HL-60 (cell line): ENCODE measurements at places on chromosomes 7 and 10.

GRCh38 chr10:60714233-60714632 is 64.0 kb upstream of the CDK1 start:
- DNase-seq, result no peak

DNA sequence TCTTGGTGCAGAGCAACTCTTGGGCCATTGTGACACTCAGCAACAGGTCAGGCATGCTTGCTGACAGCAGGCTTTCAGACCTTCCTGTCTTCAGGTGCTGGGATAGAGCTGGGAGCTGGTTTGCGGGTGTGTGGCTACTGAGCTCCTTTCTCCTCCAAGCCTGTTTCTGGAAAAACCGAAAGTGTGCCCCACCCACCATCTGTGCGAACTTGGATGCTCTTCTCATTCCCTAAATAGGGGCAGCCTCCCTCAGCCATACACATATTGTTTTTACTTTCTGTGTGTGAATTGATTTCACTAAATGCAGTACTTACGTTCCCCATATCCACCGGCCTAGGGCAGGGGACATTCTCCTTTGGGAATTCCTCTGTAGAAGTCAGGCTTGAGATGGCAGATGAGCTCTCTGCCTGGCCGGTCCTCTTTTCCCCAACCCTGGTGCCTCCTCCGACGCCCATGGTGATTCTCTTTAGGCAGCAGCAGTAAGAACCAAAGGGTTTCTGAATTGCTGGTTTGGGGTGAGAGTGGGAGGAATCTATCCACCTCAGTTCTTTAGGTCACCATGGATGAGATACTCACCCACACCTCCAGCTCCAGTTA is 6.3 kb upstream of the NEUROG3 start:
- DNase-seq, result no peak

DNA sequence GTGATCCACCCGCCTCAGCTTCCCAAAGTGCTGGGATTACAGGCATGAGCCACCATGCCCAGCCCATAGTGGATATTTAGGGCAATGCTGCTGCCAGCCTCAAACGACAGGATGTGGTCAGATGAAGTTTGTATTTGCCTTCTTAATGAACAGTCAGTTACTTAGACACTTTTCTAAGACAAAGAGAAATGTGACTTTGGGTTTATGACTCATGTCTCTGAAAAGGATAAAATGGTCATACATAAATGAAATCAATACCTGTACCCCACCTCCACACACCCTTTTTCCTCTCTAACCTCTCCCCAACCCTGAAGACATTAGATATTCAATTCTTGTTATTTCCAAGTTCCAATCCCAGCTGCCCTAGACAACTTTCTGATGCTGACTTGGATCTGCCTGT is 109.3 kb upstream of the INSIG1 start:
- no peak for DNase-seq

DNA sequence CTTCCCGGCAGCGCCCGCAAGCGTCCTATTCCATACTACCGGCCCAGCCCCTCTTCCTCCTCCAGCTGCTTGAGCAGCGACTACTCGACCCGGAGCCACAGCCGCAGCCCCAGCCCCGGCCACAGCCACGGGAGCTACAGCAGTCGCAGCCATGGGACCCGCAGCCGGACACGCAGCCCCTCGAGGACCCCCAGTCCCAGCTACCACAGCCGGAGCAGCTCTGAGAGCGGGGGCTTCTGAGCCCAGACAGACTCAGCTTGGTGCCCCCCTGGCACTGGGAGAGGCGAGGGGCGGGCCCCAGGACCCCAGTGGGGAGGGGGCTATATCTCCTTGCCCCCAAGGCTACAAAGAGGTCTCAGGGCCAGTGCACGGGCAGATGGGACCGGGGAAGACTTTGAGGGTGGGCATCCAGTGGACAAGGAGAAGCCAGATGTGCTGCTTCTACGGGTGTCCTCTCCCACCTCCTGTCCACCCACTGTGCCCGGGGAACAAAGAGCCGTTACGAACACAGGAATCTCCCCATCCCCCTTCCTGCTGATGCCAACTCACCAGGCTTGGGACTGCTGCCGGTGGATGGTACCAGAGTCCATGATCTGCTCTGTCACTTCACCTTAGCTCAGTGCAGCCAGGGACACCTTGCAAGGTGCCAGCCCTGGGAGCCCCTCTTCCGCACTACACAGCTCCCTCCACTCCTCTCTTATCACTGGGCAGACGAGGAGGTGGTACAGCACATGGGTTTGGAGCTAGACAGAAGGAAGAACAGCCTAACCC is 16.7 kb upstream of the HSPB1 start:
- no peak for DNase-seq

DNA sequence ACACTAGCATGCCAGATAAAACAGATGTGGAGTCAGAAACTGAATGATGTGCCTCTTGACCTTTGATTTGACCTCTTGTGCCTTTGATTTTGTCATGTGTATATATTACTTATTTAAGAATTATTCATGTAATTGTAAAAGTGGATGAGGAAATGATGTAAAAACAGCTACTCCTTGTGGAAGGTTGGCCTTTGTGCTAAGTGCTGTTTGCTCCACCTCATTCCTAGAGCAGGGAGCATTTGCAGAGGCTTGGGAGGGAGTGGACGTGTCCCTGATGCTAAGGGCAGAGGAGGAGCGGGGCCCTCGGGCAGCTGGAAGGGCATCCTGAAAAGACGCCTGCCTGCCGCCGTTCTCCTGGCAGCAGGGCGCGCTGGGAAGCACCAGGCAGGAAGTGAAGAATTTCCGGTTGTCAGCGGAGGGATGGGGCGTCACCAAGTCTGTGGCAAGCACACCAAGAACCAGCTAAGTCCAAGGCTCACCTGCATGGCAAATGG is 197.6 kb upstream of the ZNF32 start:
- peak; percentile 22 for DNase-seq

GRCh38 chr7:47473499-47474210 is 108.3 kb downstream of the TNS3 start:
- peak; percentile 9 for DNase-seq

DNA sequence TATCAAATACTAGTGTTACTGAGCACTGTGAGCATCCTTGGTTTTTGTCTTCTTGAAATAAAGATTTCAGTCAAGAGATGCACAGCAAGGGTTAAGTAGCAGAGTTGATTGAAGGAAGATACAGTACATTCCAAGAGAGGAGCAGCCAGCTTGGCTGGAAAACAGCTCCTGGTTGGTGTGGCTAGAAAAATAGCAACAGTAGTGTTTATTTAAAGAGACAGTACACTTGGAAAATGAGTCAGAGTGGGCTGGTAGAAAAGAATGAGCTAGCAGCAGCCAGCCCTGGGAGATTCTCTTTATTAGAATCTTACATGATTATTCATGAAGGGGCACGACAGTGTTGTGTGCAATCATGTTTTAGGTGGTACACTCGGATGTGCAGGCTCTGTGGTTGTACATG is 1016.4 kb upstream of the SORCS1 start:
- no peak for DNase-seq

GRCh38 chr10:94315975-94316464 is 46.7 kb downstream of the NOC3L start:
- DNase-seq, result no peak

GRCh38 chr10:103476046-103476768 is 2.8 kb downstream of the CALHM3 start:
- peak; percentile 16 for DNase-seq

- DNase-seq, result no peak
Observed at GRCh38 chr7:118754608-118755007, 530.1 kb downstream of the ANKRD7 start.

DNA sequence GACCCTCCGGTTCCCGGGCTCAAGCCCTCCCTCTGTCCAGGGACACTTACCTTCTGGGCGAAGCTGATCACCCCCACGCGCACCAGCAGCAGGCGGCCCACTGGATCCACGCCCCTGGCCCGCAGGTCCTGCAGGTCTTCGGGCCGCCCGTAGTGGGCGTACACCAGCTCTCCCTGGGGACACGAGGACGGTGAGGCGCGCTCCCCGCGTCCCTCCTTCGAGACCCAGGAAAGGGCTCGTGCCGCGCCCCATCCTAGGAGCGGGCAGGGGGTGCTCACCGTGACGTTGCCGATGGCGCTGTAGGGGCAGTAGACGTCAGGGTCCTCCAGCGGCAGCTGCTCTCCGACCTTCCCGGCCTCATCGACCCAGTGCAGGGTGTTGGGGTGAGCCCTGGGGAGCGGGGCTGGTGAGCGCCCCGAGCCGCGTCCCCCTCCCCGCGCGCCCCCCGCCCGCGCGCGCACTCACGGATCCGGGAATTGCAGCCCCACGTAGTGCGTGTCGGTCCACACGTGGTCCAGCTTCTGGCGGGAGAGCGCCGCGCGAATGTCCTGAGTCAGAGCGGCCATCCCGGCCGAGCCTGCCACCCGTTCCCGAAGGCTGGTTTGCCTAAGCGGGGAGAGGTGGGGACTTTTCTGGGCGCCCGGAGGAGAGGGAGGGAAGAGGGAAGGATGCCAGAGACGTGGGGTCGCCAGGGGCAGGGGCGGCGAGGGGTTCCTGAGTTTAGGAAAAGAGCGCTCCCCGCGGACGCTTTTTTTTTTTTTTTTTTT is 8.2 kb downstream of the TFR2 start:
- peak; percentile 70 for DNase-seq

DNA sequence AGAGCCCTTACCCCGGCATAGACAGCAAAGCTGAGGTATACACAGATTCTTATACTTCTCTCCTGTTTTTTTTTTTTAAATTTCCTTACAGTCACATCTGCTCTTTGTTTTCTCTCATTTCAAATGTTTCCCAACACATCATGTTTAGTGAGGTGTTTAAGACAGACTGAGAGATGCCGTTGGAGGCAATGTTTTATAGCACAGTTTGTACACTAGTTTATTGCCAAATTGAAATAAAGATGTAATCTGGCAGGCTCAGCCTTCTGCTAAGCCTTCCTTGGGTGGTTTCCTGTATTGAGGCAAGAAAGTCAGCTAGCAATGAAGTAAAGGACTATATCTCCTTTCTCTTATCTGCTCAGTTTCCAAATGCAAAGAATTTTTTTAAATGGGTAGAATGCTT is 393.4 kb downstream of the SORCS1 start:
- no peak for DNase-seq

GRCh38 chr10:117003336-117003735 is 1.7 kb downstream of the SHTN1 start:
- no peak for DNase-seq
